Chondrocyte (in vitro differentiated cells): ENCODE measurements at places on chromosomes 16 and 17. TPM values are rescaled to one million over a fixed set of nuclear protein-coding genes. Genes with fewer than 3 reads are reported as not detected.

GRCh38 chr16:19842426-19843157, 42.1 kb downstream of the GPRC5B start:
- no peaks in the 10 kb centered on the region for H3K36me3 ChIP-seq
- H3K27me3 ChIP-seq = no peaks in the 10 kb centered on the region
- no peak for DNase-seq
- peaks cover 6% of the 10 kb centered on the region for H3K4me1 ChIP-seq

GRCh38 chr16:16147316-16147999, 75.8 kb downstream of the ABCC6 start:
- no peaks in the 10 kb centered on the region for H3K27me3 ChIP-seq
- H3K27ac ChIP-seq = no peak overlapping the region
- peaks cover 9% of the 10 kb centered on the region for H3K4me1 ChIP-seq
- peaks cover 9% of the 10 kb centered on the region for H3K36me3 ChIP-seq
- no peak for DNase-seq

GRCh38 chr17:12133183-12133582, 112.5 kb downstream of the MAP2K4 start:
- H3K27me3 ChIP-seq = no peaks in the 10 kb centered on the region
- H3K4me3 ChIP-seq = no peak overlapping the region
- H3K4me1 ChIP-seq = peaks cover 13% of the 10 kb centered on the region
- H3K27ac ChIP-seq = peak overlapping the region; percentile 0
- H3K36me3 ChIP-seq = peaks cover 27% of the 10 kb centered on the region

- H3K27ac ChIP-seq = peak overlapping the region; percentile 79
- no peak for DNase-seq
- H3K36me3 ChIP-seq = no peaks in the 10 kb centered on the region
Measured at GRCh38 chr17:1588821-1589585, 26.4 kb upstream of the PITPNA start.

DNA sequence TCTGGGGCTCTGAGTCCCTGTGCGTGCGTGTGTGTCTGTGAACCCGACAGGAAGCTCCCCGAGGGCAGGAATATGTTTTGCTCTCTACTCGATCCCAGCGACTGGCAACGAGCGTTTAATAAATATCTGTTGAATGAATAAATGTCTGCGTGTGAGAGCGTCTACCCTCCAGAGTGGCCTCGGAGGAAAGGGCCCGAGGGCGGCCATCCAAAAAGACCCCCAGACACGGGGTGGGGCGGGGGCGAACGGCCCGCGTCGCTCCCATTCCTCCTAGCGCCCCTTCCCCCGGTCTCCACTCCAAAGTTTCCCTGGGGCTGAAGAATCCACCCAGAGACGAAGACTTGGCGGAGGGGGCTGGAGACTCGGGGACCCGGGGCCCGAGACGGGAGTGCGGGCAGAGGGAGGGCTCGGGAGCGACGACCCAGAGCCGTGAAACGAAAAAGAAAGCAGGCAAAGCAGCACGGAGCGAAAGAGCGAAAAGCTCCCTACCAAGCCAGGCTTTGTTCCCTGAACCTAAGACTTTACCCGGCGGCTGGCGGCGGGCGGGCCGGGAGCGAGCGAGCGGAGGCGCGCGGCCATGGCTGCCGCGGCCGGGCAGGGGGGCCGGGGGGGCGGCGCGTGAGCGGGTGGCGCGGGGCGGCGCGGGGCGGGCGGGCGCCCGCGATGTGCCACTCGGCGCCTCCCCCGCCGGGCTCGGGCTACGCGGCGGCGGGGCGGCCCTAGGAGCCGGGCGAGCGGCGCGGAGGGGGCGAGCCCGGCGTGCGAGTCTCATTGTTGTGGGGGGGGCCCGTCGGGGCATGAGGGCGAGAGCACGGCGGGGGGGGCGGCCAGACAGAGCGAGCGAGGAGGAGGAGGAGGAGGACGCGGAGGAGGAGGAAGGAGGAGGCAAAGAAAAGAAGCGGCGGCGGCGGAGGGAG, at the start of gene MLLT6:
Gene MLLT6 (plus strand): TSS at position 668 of the 917 bp plus-strand sequence. CDS start 360 bp downstream, outside the sequence.
- H3K27ac ChIP-seq = peak within 1 kb of the TSS; percentile 90
- peak within 1 kb of the TSS; percentile 87 for H3K4me3 ChIP-seq
- peaks cover 5% of the 10 kb centered on the region for H3K36me3 ChIP-seq
- no peak for DNase-seq

DNA sequence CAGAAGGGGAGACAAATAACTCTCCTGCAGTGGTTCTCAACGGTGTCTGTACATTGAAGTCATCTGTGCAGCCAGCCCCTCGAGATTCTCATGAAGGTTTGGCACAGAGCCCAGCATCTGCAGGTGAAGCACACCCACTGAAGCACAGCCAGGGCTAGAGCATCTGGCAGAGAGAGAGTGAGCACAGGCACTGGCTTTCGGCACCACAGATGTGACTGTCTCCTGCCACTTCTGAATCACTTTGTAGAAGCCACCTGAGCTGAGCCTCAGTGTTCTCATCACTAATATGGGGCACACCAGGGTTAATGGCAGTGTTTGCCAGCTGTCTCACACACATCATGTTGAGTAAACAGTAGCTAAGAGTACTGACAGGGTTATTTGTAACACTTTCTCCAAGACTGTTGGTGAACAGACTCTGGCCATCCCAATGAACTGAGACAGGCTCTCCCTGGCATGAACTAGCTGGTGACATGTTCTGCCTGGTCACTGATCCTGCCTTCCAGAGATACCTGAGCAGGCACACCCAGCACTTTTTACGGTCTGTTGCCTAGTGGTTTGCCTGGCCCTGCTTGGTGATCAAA, 10.9 kb downstream of the HSPB9 start:
- peaks cover 18% of the 10 kb centered on the region for H3K36me3 ChIP-seq
- H3K27ac ChIP-seq = peak overlapping the region; percentile 91

DNA sequence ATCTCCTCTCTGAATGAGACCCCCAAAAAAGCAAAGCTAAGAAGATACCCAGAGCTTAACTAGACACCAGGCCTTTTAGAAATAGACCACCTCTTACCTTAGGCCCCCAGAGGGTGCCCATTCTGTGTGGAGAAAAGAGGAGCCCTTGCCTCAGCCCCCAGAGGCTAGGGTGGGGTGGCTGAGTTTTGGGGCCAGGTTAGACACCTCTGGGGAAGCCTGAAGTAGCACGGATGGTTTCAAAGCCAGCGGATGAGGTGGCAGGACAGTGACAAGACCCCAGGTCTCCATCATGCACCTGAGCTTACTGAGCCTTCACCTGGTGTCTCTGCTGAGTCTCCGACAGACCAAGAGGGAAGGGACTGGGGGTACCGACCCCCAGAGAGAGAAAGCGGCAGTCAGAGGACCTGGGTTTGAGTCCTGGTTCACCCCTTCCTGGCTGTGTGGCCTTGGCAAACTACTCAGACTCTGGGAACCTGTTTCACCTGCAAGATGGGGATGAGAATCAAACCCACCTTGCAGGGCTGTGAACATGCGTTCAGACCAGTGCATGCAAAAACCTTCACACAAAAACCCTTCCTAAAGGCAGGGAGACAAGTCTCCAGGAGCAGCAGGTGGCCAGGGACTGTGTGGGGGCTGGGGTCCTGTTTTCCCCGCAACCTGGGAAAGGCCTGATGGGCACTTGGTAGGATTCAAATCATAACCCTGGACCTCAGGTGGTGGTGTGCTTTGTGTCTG, 7.7 kb downstream of the SCGB1C2 start:
- no peak overlapping the region for H3K27ac ChIP-seq
- no peaks in the 10 kb centered on the region for H3K36me3 ChIP-seq
- peaks cover 2% of the 10 kb centered on the region for H3K4me1 ChIP-seq
- H3K4me3 ChIP-seq = no peak overlapping the region

- no peak for DNase-seq
- H3K4me3 ChIP-seq = no peak overlapping the region
- no peaks in the 10 kb centered on the region for H3K27me3 ChIP-seq
- H3K4me1 ChIP-seq = no peaks in the 10 kb centered on the region
Measured at GRCh38 chr16:12976936-12977335, 75.5 kb downstream of the SHISA9 start.

DNA sequence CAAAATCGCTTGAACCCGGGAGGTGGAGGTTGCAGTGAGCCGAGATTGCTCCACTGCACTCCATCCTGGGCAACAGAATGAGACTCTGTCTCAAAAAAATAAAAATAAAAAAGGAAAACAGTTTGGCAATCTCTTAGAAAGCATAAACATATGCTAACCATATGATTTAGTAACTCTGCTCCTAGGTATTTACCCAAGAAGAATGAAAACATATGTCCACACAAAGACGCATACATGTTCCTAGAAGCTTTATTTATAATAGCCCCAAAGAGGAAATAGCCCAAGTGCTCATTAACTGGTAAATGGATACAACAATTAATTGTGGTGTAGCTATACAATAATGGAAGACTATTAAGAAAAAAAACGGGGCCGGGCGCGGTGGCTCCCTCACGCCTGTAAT, 18.5 kb upstream of the CDH1 start:
- no peaks in the 10 kb centered on the region for H3K36me3 ChIP-seq
- no peak for DNase-seq
- H3K27ac ChIP-seq = no peak overlapping the region
- no peaks in the 10 kb centered on the region for H3K27me3 ChIP-seq
- peaks cover 7% of the 10 kb centered on the region for H3K4me1 ChIP-seq

- no peak overlapping the region for H3K27ac ChIP-seq
- peaks cover 30% of the 10 kb centered on the region for H3K4me1 ChIP-seq
- no peak for DNase-seq
- H3K27me3 ChIP-seq = no peaks in the 10 kb centered on the region
- H3K36me3 ChIP-seq = peaks cover 2% of the 10 kb centered on the region
Measured at GRCh38 chr17:17819561-17819995, 17.2 kb downstream of the SREBF1 start.

DNA sequence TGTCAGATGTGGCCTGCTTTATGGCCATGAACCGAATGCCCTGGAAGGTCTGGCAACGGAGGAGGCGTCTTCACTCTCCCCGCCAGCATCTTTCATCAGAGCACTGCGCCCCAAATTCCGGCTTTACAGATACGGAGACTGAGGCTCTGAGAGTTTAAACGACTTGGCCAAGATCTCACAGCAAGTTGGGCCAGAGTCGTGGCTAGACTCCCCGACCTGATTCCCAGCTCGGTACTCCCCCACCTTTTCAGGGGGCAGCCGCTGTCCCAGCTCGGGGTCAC, 1.7 kb downstream of the NGFR start:
- H3K27ac ChIP-seq = no peak overlapping the region
- H3K27me3 ChIP-seq = peaks cover 36% of the 10 kb centered on the region
- H3K4me3 ChIP-seq = peak overlapping the region; percentile 69
- DNase-seq = no peak

DNA sequence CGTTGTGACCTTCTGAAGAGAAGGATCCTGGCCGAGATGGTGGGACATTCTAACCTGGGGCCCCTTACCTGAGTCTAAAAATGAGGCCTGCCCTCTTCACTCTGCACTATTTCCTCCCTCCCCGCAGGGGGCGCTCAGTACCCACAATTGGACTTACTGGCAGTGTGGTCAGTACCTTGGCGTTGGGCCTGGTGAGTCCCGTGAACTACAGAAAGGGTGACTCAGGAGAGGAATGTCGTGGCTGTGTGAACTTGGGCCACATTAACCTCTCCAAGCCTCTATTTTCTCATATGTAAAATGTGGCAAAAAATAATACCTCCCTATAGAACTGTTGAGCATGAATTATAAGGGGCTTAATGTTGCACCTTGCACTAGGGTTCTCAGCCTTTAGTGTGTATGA, 3.9 kb downstream of the RSAD1 start:
- no peak for DNase-seq
- peak overlapping the region; percentile 33 for H3K4me3 ChIP-seq
- peak overlapping the region; percentile 95 for H3K27ac ChIP-seq
- H3K27me3 ChIP-seq = no peaks in the 10 kb centered on the region

DNA sequence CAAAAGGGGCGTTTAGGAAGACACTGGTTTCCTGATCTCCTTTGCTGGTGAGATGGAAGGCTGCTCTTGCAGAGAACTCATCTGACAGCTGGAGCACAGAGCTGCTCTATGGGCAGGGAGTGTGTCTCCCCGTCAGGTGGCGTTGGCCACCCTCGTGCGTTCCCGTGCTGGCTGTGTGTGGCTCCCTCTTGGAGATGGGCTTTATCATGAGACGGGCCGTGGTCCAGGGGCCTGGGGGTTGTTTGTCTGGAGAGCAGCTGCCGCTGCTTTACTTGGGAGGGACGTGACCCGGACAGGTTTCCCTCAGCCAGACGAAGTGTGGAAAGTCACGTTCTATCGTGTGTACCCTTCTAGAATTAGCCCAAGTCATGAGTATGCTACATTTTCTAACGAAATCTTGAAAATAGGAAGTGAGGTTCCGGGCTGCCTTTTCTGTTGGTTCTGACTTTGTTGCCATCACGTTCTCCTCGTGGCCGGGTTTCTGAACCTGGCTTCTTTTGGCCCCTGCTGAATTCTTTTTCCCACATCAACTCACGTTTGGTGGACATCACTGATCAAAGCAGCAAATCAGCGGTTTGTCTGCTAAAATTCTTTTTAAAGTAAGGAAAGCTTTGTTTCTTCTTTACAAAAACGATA, 105.6 kb upstream of the CHMP6 start:
- DNase-seq = peak; percentile 67
- H3K36me3 ChIP-seq = peaks cover 12% of the 10 kb centered on the region
- peaks cover 15% of the 10 kb centered on the region for H3K4me1 ChIP-seq
- no peak overlapping the region for H3K27ac ChIP-seq

- peaks cover 11% of the 10 kb centered on the region for H3K36me3 ChIP-seq
- no peak for DNase-seq
- no peaks in the 10 kb centered on the region for H3K27me3 ChIP-seq
- H3K4me3 ChIP-seq = peak overlapping the region; percentile 96
Measured at GRCh38 chr17:75034236-75034908, 12.4 kb downstream of the ATP5PD start.

- H3K4me3 ChIP-seq = no peak overlapping the region
- no peaks in the 10 kb centered on the region for H3K4me1 ChIP-seq
- DNase-seq = peak; percentile 65
- peaks cover 50% of the 10 kb centered on the region for H3K27me3 ChIP-seq
- H3K27ac ChIP-seq = no peak overlapping the region
Measured at GRCh38 chr17:79621151-79621943, 10.5 kb upstream of the RBFOX3 start.

- H3K4me3 ChIP-seq = no peak overlapping the region
- H3K4me1 ChIP-seq = peaks cover 7% of the 10 kb centered on the region
- H3K27ac ChIP-seq = no peak overlapping the region
- no peak for DNase-seq
- peaks cover 5% of the 10 kb centered on the region for H3K27me3 ChIP-seq
Measured at GRCh38 chr17:45220079-45220478, 1.6 kb upstream of the FMNL1 start.

DNA sequence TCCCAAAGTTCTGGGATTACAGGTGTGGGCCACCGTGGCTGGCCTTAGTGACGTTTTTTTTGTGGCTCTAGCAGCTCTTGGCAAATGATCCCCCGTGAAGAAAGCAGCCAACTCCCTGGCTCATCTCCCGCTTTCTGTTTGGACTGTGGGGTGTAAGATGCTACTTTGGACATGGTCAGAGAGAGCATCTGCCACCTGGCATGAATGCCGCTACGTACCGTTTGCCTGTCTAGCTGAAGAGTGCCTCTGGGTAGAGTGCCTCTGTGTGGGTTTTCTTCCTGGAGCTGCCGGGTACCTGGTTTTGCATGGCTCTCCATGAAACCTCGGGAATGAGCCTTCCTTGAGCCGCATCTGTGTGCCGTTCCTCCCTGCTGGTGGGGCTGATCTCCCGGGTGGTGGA, 34.3 kb downstream of the NDEL1 start:
- no peak for DNase-seq
- peaks cover 21% of the 10 kb centered on the region for H3K4me1 ChIP-seq
- H3K4me3 ChIP-seq = no peak overlapping the region
- H3K27ac ChIP-seq = peak overlapping the region; percentile 59

The CDRT15 gene
- not detected in 3 replicates for total RNA-seq

The TIMM22 gene
- total RNA-seq = 10.0 to 13.1 TPM (median 10.3 TPM) in 3 replicates

The ABCA8 gene
- 1.5 to 21.0 TPM (median 2.4 TPM) in 3 replicates for total RNA-seq

The TBX21 gene
- not detected in 3 replicates for total RNA-seq
